Stimulated activated CD8-positive, alpha-beta memory T cell treated with anti-CD3 and anti-CD28 coated beads, Interleukin-7, amount 100 ng/mL, for 1 hour (primary cell): ENCODE measurements at places on chromosomes 11 and 22.

GRCh38 chr11:106471276-106471675, 393.8 kb downstream of the AASDHPPT start:
- DNase-seq = no peak

GRCh38 chr11:28708075-28708474, 599.9 kb downstream of the METTL15 start:
- DNase-seq = no peak

DNA sequence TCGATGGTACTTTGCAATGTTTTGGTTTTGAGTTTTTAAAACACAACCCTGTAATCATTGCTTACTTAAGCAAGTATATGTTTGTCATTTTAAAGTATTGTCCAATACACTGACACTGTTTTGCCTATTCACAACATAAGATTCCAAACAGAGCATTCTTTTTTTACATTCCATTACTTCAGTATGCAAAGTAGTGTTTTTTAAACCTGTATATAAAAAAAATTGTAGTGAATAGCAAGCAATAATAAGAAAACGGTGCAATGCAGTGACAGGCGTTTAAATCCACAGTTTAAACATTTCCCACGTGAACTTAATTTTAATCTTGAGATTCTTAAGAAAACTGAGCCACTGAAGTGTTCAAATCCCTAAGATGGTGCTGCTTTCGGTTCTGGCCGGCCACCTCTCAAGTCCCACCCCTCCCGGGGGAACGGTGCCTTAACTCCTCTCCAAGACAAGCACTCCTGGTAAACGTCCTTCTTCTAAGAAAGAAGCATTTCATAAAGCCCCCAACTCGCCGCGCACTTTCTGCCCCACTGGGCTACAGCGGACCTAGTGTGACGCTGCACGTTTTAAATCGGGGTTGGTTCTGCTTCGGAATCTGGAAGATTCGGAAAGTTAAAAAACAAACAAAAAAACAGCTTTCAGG, 2.9 kb downstream of the PGR start:
- no peak for DNase-seq

- DNase-seq = no peak
These were observed 61.5 kb downstream of the BTG4 start for GRCh38 chr11:111450480-111451320.

DNA sequence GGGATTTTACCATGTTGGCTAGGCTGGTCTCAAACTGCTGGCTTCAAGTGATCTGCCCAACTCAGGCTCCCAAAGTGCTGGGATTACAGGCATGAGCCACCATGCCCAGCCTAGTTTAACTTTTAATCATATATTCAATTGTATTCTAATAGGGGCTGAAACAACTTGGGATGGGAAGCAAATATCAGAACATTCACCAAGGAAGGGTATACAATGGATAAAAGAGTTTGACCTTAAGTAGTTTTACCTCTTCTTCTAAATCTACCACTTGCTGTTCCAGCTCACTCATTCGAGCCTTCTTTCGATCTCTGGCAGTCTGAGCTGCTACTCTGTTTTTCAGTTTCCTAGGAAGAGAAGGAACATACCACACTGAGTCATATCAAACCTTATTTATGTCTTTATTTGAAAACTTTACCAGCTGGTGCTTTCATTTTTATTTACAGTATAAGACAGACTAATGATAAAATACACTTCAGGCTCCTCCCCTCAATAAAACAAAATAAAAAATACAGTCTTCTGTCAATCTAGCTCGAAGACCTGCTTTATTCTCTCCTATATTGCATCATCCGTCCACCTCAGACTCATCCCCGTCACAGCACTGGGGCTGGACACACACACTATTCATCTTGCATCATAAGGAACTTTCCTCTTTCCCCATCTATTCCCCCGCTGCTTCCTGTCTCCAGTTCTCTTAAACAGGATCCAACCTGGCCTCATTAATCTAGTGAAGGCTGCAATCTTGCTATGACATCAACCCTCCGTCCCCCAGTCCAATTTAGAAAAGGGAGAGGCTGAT, 1.4 kb downstream of the XBP1 start:
- DNase-seq = no peak

- DNase-seq = no peak
These were observed 51.6 kb downstream of the CERK start for GRCh38 chr22:46686221-46687047.

DNA sequence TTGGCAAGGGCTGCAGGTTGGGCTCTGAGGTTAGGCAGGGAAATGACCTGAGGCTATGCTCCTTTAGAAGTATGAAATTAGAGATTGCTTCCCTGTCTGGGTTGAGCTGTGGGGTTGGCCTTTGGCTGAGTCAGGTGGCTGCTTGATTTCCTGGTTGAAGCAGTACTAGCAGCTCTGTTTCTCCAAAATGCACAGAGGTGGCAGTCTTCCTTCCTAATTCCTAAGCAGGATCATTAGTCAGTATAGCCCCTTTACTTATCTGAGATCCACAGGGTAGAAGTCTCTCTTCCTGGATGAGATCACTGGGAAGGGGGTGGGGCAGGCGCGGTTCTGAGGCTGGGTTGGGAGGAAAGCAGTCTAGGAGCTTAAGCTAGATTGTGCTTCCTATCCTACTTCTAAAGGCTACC, 1917.5 kb downstream of the LRRC4C start:
- no peak for DNase-seq

DNA sequence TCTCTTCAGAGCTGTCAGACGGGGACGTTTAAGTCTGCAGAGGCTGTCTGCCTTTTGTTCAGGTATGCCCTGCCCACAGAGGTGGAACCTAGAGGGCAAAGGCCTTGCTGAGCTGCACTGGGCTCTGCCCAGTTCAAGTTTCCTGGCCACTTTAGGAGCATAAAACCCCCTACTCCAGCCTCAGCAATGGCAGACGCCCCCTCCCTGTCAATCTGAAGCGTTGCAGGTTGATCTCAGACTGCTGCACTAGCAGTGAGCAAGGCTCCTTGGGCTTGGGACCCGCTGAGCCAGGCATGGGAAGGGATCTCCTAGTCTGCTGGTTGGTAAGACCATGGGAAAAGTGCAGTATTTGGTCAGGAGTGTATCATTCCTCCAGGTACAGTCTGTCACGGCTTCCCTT, 66.6 kb upstream of the TP53I11 start:
- DNase-seq = no peak

DNA sequence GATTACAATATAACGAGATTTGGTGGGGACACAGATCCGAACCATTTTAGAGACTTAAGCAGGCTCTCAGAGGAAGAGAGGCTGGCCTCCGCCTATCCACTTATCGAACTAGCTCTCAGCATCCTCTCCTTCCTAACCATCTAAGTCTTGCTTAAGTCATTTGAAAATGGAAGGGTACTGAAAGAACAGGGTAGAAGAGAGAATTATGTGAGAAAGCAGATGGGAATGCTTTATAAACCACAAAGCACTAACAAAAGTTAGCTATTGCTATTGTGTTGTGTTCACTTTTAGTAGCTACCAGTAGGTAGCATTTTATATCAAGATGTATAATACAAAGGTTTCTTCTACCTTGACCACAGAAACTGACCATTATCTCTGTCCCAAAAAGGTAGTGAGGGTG, 153.4 kb upstream of the CADM1 start:
- DNase-seq = no peak
